ENCODE measurements at places on chromosomes 7 and 10.

- DNase-seq, result no peak
These were observed at the start of gene TRIM24 for GRCh38 chr7:138460176-138460648. TRIM24 (plus strand) TSS chr7:138460259; CDS start chr7:138460549, 290 bp downstream.

- DNase-seq, result peak; percentile 41
These were observed 17.8 kb downstream of the ESYT2 start for GRCh38 chr7:158811461-158811860.

DNA sequence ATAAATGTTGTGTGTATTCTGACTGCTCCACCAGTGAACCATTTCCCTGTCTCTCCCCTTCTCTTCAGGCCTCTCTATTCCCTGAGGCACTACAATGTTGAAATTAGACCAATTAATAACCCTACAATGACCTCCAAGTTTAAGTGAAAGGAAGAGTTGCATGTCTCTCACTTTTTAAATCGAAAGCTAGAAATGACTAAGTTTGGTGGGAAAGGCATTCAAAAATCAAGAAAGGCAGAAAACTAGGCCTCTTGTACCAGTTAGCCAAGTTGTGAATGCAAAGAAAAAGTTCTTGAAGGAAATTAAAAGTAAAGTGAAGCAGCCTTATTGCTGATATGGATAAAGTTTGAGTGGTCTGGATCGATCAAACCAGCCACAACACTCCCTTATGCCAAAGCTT is 198.3 kb upstream of the YAE1 start:
- DNase-seq, result no peak

DNA sequence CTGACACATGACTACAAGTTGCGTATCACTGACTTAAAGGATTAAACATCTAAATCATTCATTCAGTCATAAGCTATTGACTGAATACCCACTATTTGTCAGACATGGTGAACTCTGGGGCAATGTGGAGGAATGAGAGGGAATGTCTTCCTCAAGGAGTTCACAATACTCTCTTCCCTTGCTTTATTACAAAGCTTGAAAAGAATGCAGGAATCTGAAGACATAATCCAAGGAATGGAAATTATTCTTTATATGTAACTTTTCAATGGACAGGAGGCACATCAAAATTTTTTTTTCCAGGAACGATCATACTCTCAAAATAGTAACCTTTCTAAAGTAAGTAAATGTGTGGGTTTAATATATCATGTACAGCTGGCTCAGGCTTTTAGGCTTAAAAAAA is 111.9 kb downstream of the ATXN7L1 start:
- no peak for DNase-seq

- no peak for DNase-seq
These were observed 44.0 kb downstream of the CCDC7 start for GRCh38 chr10:32489901-32490300.

DNA sequence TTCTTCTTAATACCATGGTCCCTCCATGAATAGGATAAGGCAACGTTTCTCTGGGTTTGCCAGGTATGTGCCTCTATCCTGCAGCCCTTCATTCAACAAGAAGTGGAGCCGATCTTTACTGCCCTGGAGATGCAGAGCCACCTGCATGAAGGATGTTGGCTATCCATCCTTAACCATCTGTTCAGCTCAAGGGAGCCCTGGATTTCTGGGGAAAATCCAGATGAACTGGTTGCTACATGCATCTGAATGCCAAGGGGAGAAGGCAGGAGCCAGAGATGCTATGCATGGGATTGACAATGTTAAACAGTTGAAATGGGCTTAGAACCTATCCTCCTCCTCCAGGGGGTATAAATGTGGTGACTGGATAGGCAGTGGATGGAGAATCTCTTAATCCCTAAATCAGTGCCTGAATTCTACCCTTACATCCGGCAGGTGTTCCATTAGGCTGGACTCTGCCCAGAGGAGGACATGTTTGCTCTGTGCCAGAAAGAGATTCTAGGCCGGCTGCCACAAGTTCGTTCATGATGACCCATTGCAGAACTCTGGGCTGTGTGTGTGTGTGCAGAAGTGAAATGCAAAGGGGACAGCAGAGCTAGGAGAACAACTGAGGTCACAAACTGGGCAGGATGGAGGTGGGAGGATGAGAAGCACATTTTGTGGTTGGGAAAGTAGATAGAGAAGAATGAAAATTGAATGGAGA is 15.6 kb downstream of the CPED1 start:
- no peak for DNase-seq

- no peak for DNase-seq
These were observed 33.7 kb downstream of the RAB18 start for GRCh38 chr10:27537787-27538186.

DNA sequence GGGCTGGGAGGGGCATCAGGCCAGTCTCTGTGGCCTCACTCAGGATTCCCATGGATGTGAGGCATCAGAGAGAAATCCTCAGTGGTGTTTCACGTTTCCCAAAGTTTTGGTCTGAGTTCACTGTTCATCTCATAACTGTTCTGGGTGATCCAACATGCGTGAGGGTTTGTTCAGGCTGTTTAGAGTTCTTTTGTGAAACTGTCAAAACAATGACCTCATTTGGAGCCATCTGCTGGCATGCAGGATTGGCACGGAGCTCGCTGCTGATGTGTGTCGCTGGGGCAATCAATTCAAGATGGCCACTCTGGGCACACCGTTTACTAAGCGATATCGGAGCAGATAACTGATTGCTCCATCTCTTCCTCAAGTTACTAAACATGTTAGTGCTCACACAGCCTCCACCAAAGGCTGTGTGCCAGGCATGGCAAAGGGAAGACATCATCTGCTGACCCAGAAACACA is 365.6 kb downstream of the WDR11 start:
- DNase-seq, result no peak

DNA sequence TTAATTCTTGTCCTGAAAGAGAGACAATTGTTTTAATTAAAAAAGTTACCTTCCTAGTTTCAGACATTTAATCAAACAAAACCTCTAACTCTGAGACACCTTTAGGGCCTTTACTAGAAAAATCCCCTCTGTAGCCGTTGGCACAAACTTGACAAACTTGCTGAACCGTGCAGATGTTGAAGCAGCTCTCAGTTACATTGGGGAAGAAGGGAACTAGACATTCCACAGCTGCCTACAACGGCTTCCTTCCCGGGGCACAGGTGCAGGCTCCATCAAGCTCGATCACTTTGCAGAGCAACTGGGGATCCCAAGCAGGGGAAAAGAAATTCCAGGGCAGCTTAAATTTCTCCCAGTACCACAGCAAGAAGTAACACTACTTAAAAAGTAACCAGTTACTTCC is 141.3 kb downstream of the SKAP2 start:
- no peak for DNase-seq
